ENCODE measurements at places on chromosomes 2 and 18. TPM values are rescaled to one million over a fixed set of nuclear protein-coding genes. Genes with fewer than 3 reads are reported as not detected.

MYO5B gene
- 5.2 TPM for total RNA-seq

IL1RL2 gene
- 0.35 TPM for total RNA-seq

EFR3B gene
- 8.9 TPM for total RNA-seq

RIOK3 gene
- total RNA-seq: 68.4 TPM

NT5DC4 gene
- total RNA-seq: not detected

CAPN14 gene
- total RNA-seq: 0.16 TPM

STK11IP gene
- 20.2 TPM for total RNA-seq

NT5C1B gene
- not detected for total RNA-seq

- no peak for DNase-seq
These were observed 93.6 kb upstream of the FAM117B start for GRCh38 chr2:202541137-202541536.

- DNase-seq: no peak
These were observed 12.0 kb upstream of the ZNF396 start for GRCh38 chr18:35389095-35389618.

GRCh38 chr18:74438091-74438490, 19.0 kb downstream of the DIPK1C start:
- no peak for DNase-seq

GRCh38 chr2:15009681-15010080, 377.2 kb downstream of the LRATD1 start:
- no peak for DNase-seq

- peak; percentile 83 for DNase-seq
These were observed 40.5 kb upstream of the ATG16L1 start for GRCh38 chr2:233210843-233211547.

GRCh38 chr18:35756506-35757117, 175.1 kb downstream of the GALNT1 start:
- DNase-seq: no peak

DNA sequence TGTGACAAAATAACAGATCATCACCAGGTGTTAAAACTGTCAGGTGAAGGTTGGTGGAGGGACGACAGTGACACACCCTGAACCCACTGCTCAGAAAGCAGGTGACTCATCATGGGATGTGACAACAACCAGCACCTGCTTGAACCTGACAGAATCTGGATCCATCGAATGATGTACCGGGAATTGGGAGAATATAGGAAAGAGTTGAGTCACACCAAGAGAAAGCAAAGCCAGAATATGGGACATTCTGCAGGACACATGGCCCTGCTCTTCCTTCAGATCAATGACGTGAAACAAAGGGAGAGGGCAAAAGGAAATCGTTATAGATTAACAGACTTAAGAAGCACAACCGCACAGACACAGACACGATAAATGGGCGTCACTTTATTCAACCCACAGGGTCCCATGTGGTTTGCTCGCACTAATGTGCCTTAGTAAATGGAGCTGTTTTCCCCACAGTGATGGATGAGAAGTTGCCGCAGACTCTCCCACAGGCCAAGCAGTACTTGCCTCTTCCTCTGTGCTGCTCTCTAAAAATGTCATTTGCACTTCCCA, 100.1 kb downstream of the CRACDL start:
- no peak for DNase-seq

DNA sequence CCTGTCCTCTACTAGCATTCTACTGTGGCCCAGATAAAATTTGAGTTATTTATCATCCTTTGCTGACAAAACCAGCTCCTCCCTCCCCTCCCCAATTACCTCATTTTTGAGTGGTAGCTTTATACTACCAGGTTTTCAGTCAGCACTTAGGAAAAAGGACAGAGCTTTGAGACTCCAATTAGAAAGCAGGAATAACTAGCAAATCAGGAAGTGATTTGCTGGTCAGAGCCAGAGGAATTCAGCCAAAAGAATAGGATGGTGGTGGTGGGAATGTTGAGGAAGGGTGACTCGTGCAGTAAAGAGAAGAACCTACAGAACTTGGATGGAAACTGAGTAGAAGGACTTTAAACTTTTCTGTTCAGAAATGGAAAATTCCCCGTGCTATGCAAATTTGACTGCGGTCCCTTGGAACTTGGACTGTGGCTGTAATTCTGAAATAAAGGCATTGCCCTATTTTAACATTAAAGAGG, 3.7 kb downstream of the MYL12B start:
- DNase-seq: no peak

DNA sequence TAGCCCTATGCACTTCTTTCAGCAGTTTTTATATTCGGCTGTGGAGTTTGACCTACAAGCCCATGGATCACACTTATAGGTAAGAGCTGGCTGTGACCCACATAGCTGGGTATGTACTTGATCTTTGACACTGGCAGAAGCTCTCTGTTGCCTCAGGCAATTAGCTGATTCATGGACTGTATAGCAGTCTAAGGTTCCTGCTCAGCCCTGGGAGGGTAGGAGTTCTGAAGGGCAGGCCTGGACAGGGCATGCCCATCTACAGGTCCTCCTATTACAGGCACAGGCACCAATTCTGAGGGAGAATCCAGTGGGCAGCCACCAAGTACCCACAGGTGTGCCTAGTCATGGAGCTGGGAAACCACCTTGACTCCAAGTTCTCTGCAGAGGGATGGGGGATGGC, 301.8 kb upstream of the GALNT5 start:
- no peak for DNase-seq

DNA sequence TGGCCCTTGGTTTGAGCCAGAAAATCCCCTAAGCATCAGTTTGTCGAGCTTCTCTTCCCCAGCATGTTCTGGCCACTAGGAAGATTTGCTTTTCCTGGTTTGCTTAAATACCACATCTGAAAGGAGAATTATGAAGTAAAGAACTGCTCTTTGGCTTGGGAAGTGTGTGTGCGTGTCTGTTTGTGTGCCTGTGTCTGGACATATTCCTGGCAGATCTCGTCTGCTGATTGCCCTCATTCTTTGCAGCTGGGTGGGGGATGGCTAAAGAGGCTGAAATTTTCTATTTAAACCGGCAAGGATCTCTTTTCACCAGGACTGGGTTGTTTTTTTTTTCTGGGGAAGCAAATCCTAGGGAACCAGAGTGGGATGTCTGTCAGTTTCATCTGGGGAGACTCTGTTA, 57.3 kb upstream of the MBOAT2 start:
- DNase-seq: no peak

- peak; percentile 88 for DNase-seq
These were observed 90.7 kb upstream of the CTDP1 start for GRCh38 chr18:79588636-79589481.

DNA sequence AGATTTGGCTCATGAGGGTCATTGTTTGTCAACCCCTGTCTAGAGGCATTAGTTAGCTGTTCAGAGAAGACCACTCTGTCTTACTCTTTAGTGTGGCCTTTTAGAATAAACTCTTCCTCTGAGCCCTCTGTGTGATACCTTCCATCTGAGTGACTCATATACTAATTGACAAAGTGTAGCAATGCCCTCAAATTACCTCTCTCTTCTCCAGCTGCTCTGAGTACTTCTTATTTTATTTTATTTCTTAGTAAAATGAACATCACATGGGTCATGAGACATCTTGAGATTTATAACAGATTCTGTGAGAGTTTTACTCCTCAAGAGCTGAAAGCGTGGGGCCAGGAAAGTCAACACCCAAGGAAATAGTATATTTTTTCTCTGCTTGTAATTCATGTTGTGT, 67.4 kb downstream of the KCTD18 start:
- no peak for DNase-seq

GRCh38 chr18:72376256-72376655, 167.9 kb downstream of the CBLN2 start:
- DNase-seq: no peak

DNA sequence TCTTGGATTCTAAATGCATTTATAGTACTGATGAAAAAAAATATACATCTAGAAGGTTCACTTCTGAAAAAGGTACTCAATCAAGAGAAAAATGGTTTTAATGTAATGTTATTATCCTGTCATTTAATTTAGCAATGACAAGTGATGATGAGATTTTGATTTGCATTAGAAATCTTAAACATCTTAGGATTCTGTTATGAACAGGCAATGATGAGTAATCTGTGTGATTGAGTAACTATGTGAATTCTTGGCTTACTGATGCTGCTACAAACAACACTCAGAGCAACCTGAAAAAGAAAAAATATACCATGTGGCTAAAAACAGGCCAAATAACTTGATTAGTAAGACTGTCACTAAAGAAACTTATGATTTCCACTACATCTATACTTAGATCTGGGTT, 30.1 kb downstream of the RBKS start:
- DNase-seq: no peak

DNA sequence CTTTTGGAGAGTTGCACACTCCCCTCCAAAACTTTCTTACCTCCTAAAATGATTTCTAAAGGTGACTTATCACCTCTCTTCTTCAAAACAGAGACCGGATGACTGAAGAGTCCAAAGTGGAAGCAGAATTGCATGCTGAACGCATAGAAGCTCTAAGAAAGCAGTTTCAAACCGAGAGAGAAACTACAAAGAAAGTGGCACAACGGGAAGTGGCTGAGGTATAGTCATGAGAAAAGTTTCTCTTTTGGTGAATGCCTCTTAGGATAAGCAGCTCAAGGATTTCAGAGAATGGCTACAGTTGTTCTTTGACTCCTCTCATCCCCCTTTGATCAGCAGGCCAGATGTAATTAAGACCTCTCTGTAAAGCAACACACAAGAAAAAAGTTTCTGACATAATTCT, 73.6 kb downstream of the GTF3C3 start:
- no peak for DNase-seq

Measured in cardiac septum (tissue), 1 donor.